ENCODE measurements at places on chromosomes 4 and X. TPM values are rescaled to one million over a fixed set of nuclear protein-coding genes. Genes with fewer than 3 reads are reported as not detected.

- DNase-seq: no peak
Observed at GRCh38 chr4:80255329-80256095, 11.0 kb upstream of the FGF5 start.

DNA sequence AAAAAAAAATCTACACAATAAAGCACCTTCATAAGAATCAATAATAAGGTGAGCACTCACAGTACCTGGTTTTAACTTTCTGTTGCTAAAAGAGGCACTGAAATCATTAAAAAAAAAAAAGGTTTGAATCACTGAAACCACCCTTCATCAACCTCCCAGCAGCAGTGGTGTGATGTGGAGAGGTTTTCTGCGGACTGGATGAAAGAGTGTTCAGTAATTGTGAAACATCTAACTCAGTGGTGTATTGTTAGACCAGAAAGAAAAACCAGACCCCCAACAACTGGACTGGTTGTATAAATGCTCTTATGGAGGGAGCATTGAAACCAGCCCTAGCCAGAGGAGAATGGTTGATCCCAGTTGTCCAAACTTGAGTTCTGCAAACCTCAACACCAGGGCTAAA is 63.2 kb downstream of the SPIN3 start:
- no peak for DNase-seq

FAM184B gene
- total RNA-seq: not detected

GRCh38 chr4:150714462-150715438 is 132.8 kb downstream of the MAB21L2 start:
- no peak for DNase-seq

DNA sequence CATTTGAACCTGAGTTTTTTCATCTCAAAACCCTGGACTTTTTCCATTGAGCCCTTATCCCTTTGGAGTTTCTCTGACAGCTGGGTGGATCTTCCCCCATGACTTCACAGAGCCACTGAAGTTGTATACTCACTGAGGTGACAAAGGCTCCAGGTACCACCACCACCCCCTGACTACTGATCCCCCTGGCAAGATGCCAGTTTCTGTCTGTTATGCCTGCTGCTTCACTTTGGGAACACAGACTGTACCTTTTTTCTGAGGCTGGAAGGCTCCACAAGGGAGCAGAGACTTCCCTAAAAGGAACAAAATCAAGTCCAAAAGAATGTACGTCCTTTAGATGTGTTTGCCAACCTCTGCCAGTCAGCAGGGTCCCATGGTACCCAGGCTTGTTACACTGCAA is 160.3 kb upstream of the JADE1 start:
- DNase-seq: no peak

SPANXC gene
- not detected for total RNA-seq

DNA sequence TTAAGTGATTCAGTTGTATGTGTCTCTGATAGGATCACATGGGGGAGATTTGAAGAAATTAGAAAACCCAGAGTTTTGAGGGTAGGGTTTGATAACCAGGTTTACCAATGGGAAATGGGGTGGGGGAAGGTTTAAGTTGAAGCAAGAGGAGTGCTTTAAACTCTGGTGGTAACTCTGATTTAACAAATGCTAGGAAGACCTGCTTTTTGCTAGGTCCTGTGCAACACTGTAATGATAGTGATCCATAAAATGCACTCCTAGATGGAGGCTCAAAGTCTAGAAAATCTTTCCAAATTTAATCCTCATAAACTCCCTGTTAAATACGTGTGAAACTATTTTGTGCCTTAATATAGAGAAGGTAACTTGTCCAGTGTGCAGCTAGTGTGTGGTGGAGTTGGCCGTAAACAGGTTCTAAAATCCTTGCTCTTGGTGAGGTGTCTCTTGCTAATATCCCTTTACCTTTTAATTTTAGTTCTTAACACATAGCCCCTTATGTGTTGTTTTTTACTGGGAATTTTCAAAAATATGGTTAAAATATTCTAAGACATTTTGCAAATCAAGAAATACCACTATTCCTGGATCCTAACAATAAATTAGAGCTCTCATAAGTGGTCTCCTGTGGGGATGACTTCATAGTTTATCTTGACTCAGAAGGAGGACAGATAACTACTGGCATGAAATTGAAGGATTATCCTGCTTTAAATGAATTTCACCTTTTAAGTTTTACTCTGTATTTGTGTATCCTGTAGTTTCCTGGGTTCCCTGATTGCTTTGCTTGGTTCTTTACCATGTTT is 4.1 kb downstream of the RPL34 start:
- DNase-seq: no peak

- DNase-seq: no peak
Observed at GRCh38 chr4:33850371-33850902, 2393.9 kb downstream of the ARAP2 start.

GRCh38 chrX:85611926-85612325 is 232.5 kb upstream of the POF1B start:
- no peak for DNase-seq

DNA sequence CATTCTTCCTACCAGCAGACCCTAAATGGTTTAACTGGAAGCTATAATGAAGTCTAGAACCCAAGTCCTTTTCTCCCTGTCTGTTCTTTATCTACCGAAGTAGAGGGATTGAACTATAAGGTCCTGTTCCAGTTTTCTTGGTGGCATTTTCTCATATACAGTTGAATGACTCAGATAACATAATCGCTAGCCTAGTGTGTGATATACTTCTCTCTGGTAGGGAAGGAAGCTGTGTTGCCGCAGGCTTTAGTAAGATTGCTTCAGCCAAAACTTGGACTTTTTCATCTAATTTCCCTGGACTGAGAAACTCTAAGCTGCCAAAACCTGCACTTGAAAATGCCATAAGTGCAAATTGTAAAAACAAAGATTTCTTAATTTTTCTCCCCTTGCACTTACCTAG is 123.4 kb downstream of the NWD2 start:
- no peak for DNase-seq
